ENCODE measurements at places on chromosomes 2 and 18. TPM values are rescaled to one million over a fixed set of nuclear protein-coding genes. Genes with fewer than 3 reads are reported as not detected.
A peak's percentile ranks its signal among the peaks of the same experiment; 100 is the strongest.

GRCh38 chr2:27581417-27582128 lies 1.3 kb upstream of the ZNF512 start:
- H3K27me3 ChIP-seq, result peaks cover 7% of the 10 kb centered on the region
- DNase-seq, result no peak
- H3K4me1 ChIP-seq, result peaks cover 36% of the 10 kb centered on the region
- peak overlapping the region; percentile 95 for H3K4me3 ChIP-seq
- H3K36me3 ChIP-seq, result peaks cover 46% of the 10 kb centered on the region

GRCh38 chr2:10759151-10759714 lies 37.8 kb downstream of the ATP6V1C2 start:
- no peak for DNase-seq
- H3K27me3 ChIP-seq, result peaks cover 26% of the 10 kb centered on the region
- H3K4me3 ChIP-seq, result no peak overlapping the region
- H3K27ac ChIP-seq, result no peak overlapping the region

The GTF3C2 gene
- total RNA-seq, result 53.0 TPM

DNA sequence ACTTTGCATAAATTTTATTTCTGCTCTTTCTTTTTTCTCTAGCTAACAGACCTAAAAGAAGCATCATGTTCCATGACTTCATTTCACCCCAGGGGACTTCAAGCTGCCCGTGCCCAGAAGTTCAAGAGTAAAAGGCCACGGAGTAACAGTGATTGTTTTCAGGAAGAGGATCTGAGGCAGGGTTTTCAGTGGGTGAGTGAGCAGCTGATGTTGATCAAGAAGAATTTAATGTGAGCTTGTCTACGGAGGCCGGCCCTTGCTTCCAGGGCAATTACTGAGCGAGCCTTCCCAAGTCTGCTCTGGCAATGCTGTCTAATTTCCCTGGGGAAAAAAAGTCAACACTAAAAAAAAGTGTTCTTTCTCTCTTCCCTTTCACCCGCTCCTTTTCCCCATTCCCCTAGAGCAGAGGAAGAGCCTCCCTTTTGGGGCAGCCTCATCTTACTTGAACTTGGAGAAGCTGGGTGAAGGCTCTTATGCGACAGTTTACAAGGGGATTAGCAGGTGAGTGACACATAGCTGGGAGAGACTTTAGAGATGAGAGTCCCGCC lies 1.2 kb downstream of the CDK15 start:
- peak overlapping the region; percentile 92 for H3K4me3 ChIP-seq
- DNase-seq, result peak; percentile 43
- H3K27ac ChIP-seq, result peak overlapping the region; percentile 89
- H3K4me1 ChIP-seq, result peaks cover 69% of the 10 kb centered on the region
- peaks cover 26% of the 10 kb centered on the region for H3K36me3 ChIP-seq
- H3K27me3 ChIP-seq, result no peaks in the 10 kb centered on the region

GRCh38 chr2:100246163-100247145 lies 75.8 kb downstream of the LONRF2 start:
- peaks cover 10% of the 10 kb centered on the region for H3K4me1 ChIP-seq
- H3K36me3 ChIP-seq, result no peaks in the 10 kb centered on the region
- H3K4me3 ChIP-seq, result no peak overlapping the region
- DNase-seq, result no peak
- no peak overlapping the region for H3K27ac ChIP-seq
- peaks cover 9% of the 10 kb centered on the region for H3K27me3 ChIP-seq

GRCh38 chr2:101770726-101771125 lies 73.2 kb downstream of the MAP4K4 start:
- H3K4me1 ChIP-seq, result peaks cover 94% of the 10 kb centered on the region
- H3K4me3 ChIP-seq, result no peak overlapping the region
- H3K36me3 ChIP-seq, result peaks cover 6% of the 10 kb centered on the region
- peak; percentile 74 for DNase-seq
- H3K27ac ChIP-seq, result peak overlapping the region; percentile 47

The ASAP2 gene
- total RNA-seq, result 37.3 TPM

- peak overlapping the region; percentile 55 for H3K27ac ChIP-seq
- DNase-seq, result no peak
- H3K36me3 ChIP-seq, result peaks cover 29% of the 10 kb centered on the region
- H3K27me3 ChIP-seq, result peaks cover 1% of the 10 kb centered on the region
- peaks cover 29% of the 10 kb centered on the region for H3K4me1 ChIP-seq
Measured at GRCh38 chr2:75522543-75523312, 38.0 kb downstream of the EVA1A start.

DNA sequence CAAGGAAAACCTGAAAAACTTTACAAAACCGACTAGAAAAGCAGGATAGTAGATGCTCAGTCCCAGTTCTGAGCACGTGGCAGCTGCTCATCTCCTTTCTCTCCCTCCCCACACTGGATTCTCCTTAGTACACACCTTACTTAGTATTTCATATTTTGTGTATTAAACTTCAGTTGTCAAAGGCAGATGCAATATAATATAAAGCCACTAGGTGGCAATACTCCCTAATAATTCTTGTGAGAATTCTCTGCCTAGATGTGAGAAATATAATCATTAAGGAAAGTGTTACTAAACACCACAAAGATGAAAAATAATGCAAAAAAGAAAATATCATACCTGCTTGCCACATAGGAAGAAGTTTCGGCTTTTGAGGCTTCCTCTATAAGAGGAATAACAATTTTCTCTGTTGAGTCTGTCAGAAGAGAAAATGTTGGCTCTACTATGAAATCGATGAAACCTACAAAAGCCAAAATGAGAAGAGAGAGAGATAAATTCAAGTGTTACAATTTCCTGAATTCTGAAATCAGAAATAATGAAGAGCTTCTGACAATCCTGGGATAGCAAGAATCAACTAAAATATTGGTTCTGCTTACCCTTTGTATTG lies 200.6 kb downstream of the PPP1R1C start:
- H3K27ac ChIP-seq, result no peak overlapping the region
- no peaks in the 10 kb centered on the region for H3K36me3 ChIP-seq
- peak; percentile 46 for DNase-seq
- peaks cover 17% of the 10 kb centered on the region for H3K4me1 ChIP-seq

DNA sequence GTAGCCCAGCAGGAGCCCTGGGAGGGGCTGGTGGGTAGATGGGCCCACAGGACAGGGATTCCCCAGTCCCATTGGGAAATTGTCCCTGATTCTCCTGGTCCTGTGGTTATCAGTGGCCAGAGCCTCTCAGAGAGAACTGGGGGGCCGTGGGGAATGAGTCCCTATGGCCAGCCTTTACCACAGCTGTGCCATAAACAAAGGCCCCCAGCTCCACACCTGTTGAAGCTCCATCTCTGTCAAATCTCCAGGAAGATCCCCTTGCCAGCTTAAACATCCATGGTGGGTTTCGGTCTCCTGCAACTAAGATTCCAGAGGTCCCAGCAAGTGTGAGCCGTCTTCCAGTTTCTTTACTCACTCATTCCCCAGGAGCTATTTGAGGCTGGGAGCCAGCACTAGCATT lies 897.1 kb downstream of the LRRTM4 start:
- DNase-seq, result no peak
- no peaks in the 10 kb centered on the region for H3K27me3 ChIP-seq
- no peaks in the 10 kb centered on the region for H3K4me1 ChIP-seq
- no peaks in the 10 kb centered on the region for H3K36me3 ChIP-seq

The SPC25 gene
- total RNA-seq, result 10.5 TPM

GRCh38 chr2:128301501-128301966 lies 17.1 kb downstream of the HS6ST1 start:
- H3K27me3 ChIP-seq, result peaks cover 1% of the 10 kb centered on the region
- peak overlapping the region; percentile 96 for H3K27ac ChIP-seq
- peaks cover 56% of the 10 kb centered on the region for H3K4me1 ChIP-seq
- H3K36me3 ChIP-seq, result peaks cover 5% of the 10 kb centered on the region

DNA sequence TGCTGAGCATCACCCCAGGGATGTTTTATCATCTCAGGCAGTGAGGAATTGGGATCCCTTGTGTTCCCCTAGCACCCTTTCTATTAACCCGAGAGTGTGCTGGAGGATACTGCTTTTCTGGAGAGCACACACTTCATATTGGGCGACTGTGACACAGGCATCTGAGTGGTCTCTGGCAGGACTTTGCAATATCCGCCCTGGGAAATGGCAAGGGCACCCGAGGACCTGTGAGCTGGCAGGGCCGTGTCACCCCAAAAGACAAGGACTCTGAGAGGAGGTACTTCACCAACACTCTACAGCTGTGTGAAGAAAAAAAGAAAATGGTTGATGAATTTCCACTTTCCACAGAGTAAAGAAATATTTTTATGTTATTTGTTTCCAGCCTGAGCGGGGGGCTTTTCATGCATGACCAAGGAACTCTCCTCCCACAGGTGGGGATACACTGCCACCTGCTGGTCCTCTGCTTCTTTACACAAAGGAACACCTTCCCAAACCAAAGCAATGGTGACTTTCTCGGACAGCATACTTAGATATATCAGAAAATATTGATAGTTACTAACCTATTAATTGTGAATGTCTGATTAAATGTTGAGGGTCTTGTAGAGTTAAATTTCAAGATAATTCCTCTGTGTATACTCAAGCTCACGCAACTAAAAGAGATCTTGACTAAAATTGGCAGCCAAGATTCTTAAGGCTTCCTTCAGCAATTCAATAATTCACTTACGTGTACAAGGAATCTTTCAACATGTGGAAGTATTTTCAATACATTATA lies 45.9 kb upstream of the REG3G start:
- DNase-seq, result no peak
- H3K36me3 ChIP-seq, result no peaks in the 10 kb centered on the region
- no peak overlapping the region for H3K27ac ChIP-seq
- H3K4me1 ChIP-seq, result no peaks in the 10 kb centered on the region
- no peak overlapping the region for H3K4me3 ChIP-seq
- H3K27me3 ChIP-seq, result no peaks in the 10 kb centered on the region

GRCh38 chr2:10521356-10522169 lies 73.4 kb upstream of the ODC1 start:
- no peak overlapping the region for H3K27ac ChIP-seq
- peaks cover 12% of the 10 kb centered on the region for H3K27me3 ChIP-seq
- DNase-seq, result no peak
- H3K4me1 ChIP-seq, result no peaks in the 10 kb centered on the region
- peaks cover 7% of the 10 kb centered on the region for H3K36me3 ChIP-seq

DNA sequence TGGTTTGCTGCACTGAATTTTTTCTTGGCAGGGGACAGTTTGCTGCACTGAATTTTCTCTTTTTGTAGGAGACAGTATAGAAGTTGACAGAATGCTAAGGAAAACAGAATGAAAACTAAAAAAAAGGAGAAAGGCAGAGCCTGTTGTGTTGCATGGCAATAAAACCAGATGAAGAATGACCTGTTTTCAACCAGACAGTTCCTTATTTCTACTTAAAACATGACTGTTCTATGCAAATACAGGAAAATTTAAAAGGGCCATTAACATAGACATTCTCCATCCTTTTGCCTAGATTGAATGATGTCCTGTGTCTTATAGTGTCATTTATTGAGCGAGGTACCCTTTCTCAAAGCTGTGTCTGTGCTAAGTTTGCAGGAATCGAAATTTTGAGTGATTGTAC lies 33.3 kb downstream of the ABI2 start:
- peak overlapping the region; percentile 19 for H3K27ac ChIP-seq
- no peaks in the 10 kb centered on the region for H3K27me3 ChIP-seq
- no peak overlapping the region for H3K4me3 ChIP-seq
- no peak for DNase-seq

The RAPH1 gene
- total RNA-seq, result 47.2 TPM

DNA sequence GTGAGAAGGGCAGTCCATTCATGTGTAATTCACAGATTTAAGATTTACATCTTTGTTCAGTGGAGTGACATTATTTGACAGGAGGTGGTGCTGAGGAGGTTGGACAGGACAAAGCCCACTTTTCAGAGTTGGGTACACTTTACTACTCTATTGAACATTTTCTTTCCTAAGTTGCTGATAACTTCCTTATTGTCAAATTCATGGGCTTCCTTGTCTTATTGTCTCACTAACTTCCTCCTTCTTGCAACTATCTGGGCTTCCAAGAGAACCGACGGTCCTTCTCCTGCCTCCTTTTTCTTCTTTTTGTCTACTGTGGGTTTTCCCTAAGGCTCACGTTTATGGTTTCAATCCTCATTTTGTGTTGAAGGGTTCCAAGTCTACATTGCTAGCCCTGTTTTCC lies 67.7 kb upstream of the DNMT3A start:
- DNase-seq, result no peak
- no peaks in the 10 kb centered on the region for H3K4me1 ChIP-seq
- no peak overlapping the region for H3K27ac ChIP-seq

DNA sequence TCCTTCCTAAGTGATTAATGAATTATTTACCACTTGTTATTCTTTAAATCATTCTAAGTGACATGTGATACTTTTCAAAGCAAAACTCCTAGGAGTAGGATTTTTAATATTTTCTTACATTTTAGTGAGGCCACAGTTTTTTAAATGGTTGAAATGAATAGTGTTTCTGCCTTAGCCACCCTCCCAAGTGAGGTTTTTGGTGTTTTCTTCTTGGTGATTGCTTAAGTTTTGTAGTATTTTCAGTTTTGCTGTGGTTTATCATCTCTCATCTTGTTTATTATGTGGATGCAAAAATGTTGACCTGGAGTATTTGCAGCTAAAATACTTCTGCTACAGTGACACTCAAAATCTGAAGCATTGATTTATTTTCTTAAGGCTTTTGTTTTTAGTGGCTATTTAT lies 9.8 kb downstream of the AFTPH start:
- peaks cover 34% of the 10 kb centered on the region for H3K4me1 ChIP-seq
- no peak for DNase-seq
- no peak overlapping the region for H3K4me3 ChIP-seq
- no peaks in the 10 kb centered on the region for H3K27me3 ChIP-seq
- no peak overlapping the region for H3K27ac ChIP-seq
- H3K36me3 ChIP-seq, result 0 out of 2 replicates have a peak, but pooled peaks cover 4% of the 10 kb centered on the region

- no peaks in the 10 kb centered on the region for H3K36me3 ChIP-seq
- peak; percentile 37 for DNase-seq
- peaks cover 6% of the 10 kb centered on the region for H3K4me1 ChIP-seq
- no peak overlapping the region for H3K4me3 ChIP-seq
Measured at GRCh38 chr2:114127372-114127771, 237.5 kb downstream of the ACTR3 start.

Measured in HFFc6 (cell line).